Activated CD8-positive, alpha-beta memory T cell treated with anti-CD3 and anti-CD28 coated beads for 4 hours (primary cell): ENCODE measurements at places on chromosomes 4 and X.

DNA sequence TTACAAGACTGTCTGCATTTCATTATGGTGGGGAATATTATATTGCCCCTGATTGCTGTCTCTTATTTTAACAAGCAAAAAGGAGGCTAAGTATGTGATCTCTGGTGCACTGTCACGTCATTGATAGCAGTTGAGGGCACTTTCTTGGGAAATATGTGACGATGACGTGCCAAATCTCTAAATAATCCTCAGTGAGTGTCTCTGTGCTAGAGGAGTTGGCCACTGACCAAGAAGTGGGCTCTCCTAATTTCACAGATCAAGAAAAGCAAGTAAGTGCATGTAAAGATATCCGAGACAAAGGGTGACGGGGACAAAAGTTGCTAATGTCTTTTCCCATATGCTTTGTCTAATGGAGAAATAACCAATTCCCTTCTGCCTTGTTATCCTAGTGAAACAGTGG lies 487.4 kb upstream of the TENM3 start:
- no peak for DNase-seq

DNA sequence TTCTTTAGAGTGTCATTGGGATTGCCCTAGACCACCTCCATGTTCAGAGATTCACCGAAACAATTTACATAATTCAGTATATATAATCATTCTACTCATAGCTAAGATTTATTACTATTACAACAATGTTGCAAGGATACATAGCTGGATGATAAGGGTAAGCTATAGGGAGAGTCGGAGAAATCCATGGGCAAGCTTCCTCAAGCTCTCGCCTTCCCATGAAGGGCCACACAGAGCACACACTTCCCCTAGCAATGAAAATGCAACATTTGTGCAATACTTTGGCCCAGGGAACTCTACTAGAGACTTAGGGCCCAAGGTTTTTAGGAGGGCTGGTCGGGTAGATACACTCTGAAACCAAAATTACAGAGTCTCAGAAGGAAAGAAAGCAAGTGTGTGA lies 49.7 kb upstream of the ABCG2 start:
- DNase-seq, result no peak

- no peak for DNase-seq
These were observed 102.1 kb downstream of the PCDH18 start for GRCh38 chr4:137430171-137430570.

GRCh38 chr4:82711158-82711785 lies 87.3 kb downstream of the SCD5 start:
- no peak for DNase-seq

- no peak for DNase-seq
These were observed 357.9 kb downstream of the PPP3CA start for GRCh38 chr4:100989401-100989800.

- no peak for DNase-seq
These were observed 1048.5 kb upstream of the PABPC4L start for GRCh38 chr4:135250040-135250439.

- DNase-seq, result no peak
These were observed at the start of the genes CT45A10 and SAGE1 for GRCh38 chrX:135893294-135893817. Gene CT45A10, minus strand, starts transcription at chrX:135893444. Its CDS starts 8,100 bp downstream, at chrX:135885344. Gene SAGE1, plus strand, starts transcription at chrX:135893716. Its CDS starts 2,527 bp downstream, at chrX:135896243.
